ENCODE measurements at places on chromosomes 5 and 9. TPM values are rescaled to one million over a fixed set of nuclear protein-coding genes. Genes with fewer than 3 reads are reported as not detected.

Gene COL23A1
- total RNA-seq, result 0.18 TPM

Gene C8G
- total RNA-seq, result 0.77 TPM

Gene B4GALT1
- 104 TPM for total RNA-seq

Gene FCN1
- not detected for total RNA-seq

Gene OTULINL
- 18.3 TPM for total RNA-seq

Gene CDH18
- 0.32 TPM for total RNA-seq

Gene LCN9
- total RNA-seq, result not detected

Gene FGFR4
- total RNA-seq, result 186 TPM

- no peak for DNase-seq
Observed at GRCh38 chr5:90657788-90658187, 99.2 kb downstream of the ADGRV1 start.

DNA sequence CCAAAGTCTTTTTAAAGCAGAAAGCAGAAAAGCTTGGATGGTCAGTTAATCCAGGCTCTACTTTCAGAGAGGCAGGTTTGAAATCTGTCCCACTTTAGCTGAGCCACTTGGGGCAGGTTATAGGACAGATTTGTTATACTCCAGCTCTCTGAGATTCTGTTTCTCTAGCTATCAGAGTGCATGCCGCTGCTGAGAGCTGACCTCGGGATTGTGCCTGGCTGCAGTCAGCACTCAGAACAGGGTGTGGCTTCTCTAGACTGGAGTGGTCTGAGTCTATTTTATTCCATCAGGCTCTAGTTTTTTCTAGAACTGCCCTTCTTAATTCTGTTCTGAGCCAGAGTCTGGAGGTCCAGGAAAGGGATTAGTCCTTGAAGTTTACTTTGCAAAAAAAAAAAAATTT lies 67.7 kb downstream of the NDFIP1 start:
- no peak for DNase-seq

- DNase-seq, result no peak
Observed at GRCh38 chr5:53792338-53792737, 231.9 kb downstream of the NDUFS4 start.

GRCh38 chr5:124180299-124180874 lies 566.1 kb downstream of the ZNF608 start:
- no peak for DNase-seq

GRCh38 chr9:87725900-87726709 lies at the start of gene CTSL:
CTSL (plus strand) TSS chr9:87726119; CDS start chr9:87727604, 1,485 bp downstream.
- peak; percentile 79 for DNase-seq

- DNase-seq, result no peak
Observed at GRCh38 chr5:115402822-115403577, 106.5 kb upstream of the CCDC112 start.

DNA sequence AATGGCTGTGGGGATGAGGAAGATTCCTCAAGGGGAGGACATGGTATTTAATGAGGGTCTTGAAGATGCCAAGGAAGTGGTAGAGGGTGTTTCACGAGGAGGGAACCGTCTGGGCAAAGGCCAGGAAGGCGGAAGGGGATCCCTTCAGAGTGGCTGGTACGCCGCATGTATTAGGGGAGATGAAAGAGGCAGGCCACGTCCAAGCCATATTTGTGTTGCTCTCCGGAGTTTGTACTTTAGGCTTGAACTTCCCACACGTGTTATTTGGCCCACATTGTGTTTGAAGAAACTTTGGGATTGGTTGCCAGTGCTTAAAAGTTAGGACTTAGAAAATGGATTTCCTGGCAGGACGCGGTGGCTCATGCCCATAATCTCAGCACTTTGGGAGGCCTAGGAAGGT lies 1.2 kb downstream of the FXN start:
- DNase-seq, result no peak

GRCh38 chr9:26561928-26562327 lies 330.7 kb downstream of the CAAP1 start:
- DNase-seq, result no peak

DNA sequence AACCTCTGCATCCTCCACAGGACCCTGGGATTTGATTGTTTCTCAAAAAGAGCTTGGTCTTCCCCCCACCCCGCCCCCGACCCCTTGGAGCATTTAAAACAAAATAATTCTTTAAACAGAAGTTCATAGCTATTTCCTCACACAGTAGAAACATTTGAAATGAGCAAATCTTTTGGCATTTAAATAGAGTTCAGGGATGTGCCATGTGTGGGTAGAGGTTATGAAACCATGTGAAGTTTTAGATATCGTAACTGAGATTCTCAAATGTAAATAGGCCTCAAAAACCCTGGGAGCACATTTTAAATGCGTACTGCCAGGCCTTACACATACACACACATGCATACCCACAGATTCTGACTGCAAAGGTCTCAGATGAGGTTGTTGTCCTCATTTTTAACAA lies 66.5 kb downstream of the EPB41L4B start:
- DNase-seq, result no peak

DNA sequence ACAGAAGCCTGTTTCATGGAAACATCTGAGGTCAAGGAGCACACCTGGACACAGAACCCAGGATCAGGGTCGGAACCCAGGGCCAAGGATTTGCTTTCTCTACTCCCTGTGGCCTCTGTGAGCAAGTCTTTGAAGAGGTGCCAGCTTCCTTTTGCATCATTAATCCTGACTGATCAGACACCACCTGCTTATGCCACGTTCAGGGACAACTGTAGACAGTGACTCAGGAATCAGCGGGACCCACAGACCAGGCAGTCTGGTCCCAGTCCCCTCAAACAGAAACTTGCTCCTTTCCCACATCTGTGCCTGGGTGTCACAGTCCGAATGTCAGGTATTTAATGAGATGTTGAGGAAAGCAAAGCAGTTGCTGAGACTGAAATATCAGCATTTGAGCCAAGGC lies 154.8 kb downstream of the SGCD start:
- DNase-seq, result no peak

GRCh38 chr5:13814301-13814700 lies 130.2 kb downstream of the DNAH5 start:
- no peak for DNase-seq

DNA sequence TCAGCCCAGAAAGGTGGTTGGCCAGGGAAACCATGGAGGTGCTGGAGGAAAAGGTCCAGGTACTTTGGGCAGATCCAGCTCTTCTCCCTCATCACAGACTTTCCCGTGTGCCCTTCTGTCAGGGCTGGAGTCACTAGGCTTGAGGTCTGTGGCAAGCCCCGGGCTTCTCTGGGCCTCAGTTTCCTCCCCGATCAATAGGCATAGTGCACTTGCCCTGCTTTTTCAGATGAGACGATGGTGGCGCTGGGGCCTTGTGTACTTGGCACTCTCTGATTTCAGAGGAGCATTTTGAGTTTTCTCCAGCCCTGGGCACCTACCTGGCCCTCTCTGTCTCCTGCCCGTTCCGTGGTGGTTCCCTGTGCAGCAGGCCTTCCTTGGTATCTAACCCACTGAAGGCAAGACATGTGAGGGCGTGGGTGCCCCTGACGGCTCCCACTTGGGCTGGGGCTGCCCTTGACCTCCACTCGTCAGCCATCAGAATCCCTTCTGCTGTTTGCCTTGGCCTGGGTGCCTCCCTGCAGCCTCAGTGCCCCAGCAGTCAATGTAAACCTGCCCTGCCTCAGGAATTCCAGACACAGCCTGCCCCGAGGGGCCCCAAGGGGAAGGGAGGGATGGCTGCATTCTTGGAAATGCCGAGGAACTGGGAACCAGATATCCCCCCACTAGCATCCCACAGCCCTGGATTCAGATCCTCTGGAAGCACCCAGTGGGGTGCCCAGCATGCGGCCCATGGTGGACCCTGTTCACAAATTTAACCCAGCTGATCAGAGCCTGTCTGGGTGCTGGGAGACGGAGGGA lies 66.3 kb upstream of the COL5A1 start:
- DNase-seq, result no peak

- no peak for DNase-seq
Observed at GRCh38 chr9:78273761-78274160, 23.2 kb upstream of the PSAT1 start.

DNA sequence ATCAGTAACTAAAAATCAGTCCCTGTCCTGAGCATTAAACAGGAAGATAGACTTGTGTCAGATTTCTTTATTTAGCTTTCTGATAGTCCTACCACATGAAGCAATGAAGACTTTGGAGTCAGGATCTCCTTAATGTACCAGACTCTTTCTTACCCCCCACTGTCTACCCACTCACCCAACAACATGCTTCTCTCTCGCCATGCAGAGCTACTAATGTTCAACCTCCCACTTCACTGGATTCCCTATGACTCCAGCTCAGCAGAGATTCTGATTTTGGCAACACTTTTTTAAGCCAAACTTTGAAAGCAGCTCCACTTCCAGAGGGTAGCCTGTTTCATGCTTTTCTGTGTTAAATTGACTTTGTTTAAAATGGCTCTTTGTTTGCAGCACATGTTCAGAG lies 50.8 kb downstream of the GPR21 start:
- no peak for DNase-seq

- DNase-seq, result peak; percentile 77
Observed at GRCh38 chr9:4740638-4741364, at the start of gene AK3. AK3 (minus strand) TSS chr9:4741202; CDS start chr9:4741087, 115 bp downstream.

- no peak for DNase-seq
Observed at GRCh38 chr9:114459464-114459863, 45.8 kb downstream of the WHRN start.

DNA sequence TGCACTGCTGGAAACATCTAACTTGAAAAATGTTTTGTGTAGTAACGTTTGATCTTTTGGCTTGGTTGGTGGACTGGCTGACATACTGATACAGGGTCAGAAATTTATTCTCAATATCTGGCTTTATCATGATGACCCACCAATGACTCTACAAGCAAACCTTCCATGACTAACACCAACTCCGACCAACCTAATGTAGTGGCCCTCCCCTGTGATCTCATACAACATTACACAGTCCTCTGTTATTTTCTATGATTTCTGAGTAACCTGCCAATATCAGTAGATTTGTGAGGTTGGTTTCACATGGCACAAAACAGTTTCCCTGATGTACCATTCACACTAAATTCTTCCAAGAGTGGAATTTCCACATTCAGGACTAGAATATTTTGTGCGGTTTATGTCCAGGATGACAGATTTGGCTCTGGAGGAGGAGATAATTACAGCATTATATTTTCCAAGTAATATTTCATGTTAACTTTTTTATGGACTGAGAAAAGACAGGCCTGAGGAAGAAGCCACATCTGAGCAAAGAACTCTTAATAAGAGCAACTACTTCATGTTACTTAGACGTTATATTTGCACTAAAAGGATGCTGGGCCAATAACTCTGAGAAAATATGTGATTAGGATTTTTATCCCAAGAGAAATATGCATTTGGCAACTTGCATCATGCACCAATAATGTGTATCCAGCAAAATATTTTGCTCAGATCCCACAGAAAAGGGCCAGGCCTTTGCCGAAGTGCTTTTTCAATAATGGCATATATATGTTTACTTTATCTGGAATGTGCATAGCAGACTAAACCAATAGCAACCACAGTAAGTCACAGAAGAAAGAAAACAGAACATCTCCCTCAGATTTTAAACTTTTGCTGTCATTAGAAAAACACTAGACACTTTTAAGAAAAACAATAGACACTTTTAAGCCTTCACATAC lies 273.4 kb downstream of the KCNN2 start:
- DNase-seq, result no peak

DNA sequence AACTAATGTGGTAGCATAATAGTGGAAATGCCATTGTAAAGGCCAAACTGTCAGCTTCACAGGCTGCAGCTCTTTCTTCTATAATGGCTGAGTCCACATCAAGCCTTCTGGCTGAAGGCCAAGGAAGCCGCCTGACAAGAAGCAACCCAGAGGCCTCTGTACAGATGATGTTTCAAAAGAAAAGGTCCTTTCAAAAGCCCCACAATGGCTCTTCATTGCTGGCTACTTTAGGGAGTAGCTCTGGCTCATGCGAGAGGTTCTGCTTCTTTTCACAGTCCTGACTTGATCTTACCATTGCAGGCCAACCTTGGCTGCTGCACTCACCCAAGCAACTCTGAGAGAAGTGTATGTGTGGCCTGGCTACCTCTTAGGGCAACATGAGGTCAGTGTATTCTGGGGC lies 54.5 kb upstream of the EQTN start:
- no peak for DNase-seq

DNA sequence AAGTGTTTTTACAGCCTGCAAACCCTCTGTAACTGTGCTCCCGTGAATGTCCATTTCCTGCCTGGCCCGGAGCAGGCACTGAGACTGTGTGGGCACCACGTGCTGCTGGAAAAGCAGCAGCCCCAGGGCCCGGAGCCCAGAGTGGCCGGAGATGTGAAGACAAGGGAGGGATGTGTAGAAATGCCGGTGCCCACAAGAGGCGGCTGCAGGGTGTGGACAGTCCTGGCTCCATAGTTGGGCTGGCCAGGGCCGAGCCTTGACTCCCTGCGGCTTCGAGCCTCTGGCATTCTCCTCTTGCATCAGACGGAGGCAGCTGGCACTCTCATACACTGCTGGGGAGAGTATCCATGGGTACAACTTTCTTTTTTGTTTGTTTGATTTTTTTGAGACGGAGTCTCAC lies 13.2 kb upstream of the GFPT2 start:
- no peak for DNase-seq

GRCh38 chr9:111949919-111950318 lies 53.3 kb downstream of the UGCG start:
- no peak for DNase-seq

- DNase-seq, result no peak
Observed at GRCh38 chr5:10633271-10634049, 69.6 kb downstream of the ANKRD33B start.

DNA sequence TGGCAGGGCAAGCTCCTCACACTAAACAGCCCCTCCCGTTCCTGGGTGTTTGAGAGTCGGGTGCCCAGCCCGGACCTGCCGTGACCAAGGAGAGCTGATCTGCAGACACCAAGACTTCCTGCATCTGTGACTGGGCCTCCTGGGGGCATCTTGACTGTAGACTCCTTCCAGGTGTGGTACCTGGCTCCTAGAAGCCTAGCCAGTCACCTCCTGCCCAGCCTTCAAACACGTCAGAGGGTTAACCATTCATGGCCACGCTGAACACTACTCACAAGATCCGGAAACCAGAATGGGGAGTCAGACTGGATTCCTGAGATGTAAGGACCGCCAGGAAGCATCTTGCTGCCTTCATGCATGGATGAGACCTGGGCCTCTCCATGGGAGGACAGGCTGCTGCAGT lies 3.7 kb upstream of the LCN2 start:
- DNase-seq, result peak; percentile 66

GRCh38 chr9:35835766-35836165 lies 6.7 kb downstream of the TMEM8B start:
- DNase-seq, result no peak

GRCh38 chr5:138945421-138946240 lies 70.5 kb upstream of the LRRTM2 start:
- DNase-seq, result no peak

DNA sequence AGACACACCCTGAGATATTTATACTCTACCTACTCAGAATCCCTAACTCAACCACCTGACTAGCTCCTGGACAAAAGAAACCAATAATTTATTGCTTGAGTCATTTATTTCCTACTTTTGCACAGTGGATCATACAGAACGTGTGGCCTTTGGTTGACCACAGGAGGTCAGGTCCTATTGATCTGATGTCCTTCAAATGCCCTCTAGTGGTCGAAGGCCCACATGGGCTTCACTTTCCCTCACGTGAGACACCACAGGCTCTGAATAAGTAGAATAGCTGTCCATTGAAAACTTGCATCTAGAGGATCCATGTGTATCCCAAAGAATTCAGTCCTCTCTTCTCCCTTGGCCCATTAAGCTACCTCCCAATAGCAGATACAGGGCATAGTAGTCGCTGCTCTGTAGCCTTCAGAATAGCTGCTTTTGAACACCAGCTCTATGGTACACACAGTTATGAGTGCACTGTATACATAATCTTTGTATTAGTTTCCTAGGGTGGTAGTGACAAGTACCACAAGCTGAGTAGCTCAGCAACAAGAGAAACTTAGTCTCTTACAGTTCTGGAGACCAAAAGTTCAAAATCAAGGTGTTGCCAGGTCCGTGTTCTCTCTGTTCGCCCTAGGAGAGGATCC lies 177.6 kb upstream of the SMARCA2 start:
- peak; percentile 55 for DNase-seq

GRCh38 chr5:113518884-113519283 lies 5.4 kb downstream of the YTHDC2 start:
- DNase-seq, result no peak

All from Caco-2 (cell line).